Forelimb muscle (tissue), 1 donor: ENCODE measurements at places on chromosomes 2 and 18. TPM values are rescaled to one million over a fixed set of nuclear protein-coding genes. Genes with fewer than 3 reads are reported as not detected.

GRCh38 chr2:109279243-109279860, 150.3 kb downstream of the SH3RF3 start:
- DNase-seq: no peak

DNA sequence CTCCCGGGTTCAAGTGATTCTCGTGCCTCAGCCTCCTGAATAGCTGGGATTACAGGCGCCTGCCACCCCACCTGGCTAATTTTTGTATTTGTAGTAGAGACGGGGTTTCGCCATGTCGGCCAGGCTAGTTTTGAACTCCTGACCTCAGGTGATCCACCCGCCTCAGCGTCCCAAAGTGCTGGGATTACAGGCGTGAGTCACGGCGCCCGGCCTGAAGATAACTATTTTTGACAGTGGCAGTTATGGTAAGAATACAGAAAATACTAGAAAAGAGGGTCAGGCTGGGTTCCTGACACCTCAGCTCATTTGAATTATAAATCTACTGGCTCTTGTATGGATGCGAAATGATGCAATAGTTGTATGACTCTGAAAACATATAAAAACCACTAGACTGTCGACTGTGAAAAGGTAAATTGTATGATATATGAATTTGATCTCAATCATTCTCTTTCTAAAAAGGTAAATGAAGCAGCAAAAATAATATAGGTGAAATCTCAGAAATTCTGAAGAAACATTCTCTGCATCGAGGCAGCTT, 11.1 kb upstream of the DGKD start:
- DNase-seq: no peak

GRCh38 chr2:84858123-84858522, 22.8 kb downstream of the TRABD2A start:
- DNase-seq: no peak

DNA sequence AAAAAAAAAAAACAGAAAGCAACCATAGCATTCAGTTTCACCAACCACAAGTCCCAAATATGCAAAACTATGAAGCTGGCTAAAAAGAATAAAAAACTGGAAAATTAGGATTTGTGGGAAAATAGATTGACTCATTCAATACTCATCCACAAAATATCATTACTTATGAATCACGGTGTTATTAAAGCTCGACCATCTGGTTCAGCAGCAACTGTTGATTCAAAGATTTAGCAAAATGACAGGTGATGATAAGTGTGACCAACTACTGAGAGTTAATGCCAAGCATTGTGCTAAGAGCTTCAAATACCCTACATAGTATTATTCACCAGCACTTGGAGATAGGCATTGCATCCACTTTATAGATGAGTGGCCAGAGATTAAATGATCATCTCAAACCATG, 26.2 kb upstream of the XDH start:
- DNase-seq: no peak

GRCh38 chr2:187054501-187055319, 205.7 kb upstream of the ZSWIM2 start:
- no peak for DNase-seq

GRCh38 chr2:177694348-177694747, 301.8 kb downstream of the AGPS start:
- DNase-seq: no peak

DNA sequence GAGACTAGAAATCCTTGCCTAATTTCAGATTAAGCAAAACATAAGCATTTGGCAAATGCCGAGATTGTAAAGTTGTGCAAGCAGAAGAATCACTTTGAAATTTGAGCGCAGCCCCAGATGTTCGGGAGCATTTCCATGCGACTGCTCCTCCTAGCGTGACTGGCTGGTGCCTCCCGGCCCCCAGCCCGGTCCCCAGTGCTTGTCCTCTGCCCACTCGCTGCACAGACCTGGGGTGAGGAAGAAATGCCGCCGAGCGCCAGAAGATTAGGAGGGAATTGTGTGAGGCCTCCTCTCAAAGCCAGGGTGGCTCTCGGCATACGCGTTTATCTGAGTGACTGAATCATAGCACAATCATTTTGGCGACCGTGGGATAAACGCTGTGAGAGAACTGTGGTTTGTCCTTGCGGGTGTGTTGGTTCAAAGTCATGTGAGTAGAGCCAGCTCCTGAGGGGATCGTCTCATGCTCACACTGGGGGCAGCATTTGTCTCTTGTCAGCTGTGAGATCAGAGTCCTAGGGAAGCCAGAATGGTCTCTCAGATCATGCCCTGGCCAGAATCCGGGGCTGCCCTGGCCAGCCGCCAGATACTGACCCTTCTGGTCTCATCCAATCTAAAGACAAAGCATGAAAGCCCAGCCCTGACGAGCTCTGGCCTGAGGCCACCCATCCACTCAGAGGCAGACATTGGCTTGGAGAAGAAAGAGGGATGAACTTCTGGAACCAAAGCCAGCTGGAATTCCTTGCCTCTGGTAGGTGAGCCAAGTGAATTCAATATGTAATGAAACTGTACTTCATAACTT, 189.3 kb downstream of the SH3RF3 start:
- DNase-seq: peak; percentile 93

Gene TMEM17
- 1.5 TPM for polyA plus RNA-seq
